Stimulated activated CD8-positive, alpha-beta memory T cell treated with anti-CD3 and anti-CD28 coated beads, Interleukin-4, amount 100 ng/mL, for 1 hour (primary cell): ENCODE measurements at places on chromosomes 6 and 20.

DNA sequence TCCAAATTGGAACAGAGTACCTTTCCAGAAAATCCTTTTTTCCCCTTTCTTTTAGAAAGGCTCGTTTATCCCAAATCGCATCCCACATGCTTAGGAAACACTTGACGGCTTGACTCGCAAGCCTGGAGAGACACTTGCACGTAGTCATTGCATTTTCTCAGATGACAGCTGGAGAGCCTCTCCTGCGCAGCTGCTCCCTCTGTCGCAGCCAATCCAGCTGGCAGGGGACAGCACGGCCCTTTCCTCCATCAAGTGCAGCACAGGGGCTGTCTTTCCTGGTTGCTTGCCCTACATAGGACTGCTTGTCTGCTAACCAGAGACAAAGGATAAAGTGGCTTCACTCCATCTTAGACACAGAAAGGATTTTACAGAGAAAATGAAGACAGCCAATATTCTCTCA lies 77.6 kb upstream of the RGS17 start:
- DNase-seq: no peak

- DNase-seq: no peak
These were observed 42.2 kb upstream of the IFNGR1 start for GRCh38 chr6:137261361-137261760.

DNA sequence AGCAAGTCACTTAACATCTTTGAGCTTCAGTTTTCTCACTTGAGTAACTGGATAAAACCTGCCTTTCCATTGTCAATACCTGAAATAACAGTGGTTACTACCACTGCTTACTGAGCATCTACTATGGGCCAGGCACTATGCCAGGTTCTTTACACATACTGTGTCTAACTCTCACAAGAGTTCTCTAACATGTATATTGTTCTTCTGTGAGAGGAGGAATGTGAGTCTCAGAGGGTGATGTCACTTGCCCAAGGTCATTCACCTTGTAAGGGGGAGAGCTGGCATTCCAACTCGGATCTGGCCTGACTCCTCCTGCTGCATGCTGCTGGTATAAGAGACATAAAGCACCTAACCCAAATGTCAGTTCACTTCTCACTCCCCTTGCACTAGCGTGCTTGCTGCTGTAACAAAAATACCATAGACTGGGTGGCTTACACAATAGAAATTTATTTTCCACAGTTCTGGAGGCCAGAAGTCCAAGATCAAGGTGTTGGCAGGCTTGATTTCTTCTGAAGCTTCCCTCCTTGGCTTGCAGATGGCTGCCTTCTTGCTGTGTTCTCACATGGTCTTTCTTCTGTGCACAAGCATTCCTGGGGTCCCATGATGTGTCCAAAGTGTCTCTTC lies 21.9 kb upstream of the SGK2 start:
- DNase-seq: no peak

DNA sequence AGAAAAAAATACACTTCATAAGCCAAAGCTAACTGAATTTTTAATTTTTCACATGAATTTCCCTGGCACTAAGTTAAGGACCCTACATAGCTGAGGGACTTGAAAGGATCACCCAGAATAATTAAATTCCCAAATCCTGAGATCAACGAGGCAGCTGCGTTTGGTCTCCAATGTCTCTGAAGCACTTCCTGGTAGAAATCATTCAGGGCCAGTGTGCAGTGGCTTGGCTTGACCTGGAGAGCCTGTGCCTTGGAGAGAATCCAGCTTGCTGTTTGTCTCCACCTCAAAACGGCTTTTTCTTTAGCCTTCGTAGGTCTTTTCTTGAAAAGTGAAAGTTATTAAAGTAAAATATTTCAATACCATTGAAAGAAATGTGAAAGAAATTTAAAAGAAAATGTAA lies 92.4 kb downstream of the SMOC2 start:
- no peak for DNase-seq

DNA sequence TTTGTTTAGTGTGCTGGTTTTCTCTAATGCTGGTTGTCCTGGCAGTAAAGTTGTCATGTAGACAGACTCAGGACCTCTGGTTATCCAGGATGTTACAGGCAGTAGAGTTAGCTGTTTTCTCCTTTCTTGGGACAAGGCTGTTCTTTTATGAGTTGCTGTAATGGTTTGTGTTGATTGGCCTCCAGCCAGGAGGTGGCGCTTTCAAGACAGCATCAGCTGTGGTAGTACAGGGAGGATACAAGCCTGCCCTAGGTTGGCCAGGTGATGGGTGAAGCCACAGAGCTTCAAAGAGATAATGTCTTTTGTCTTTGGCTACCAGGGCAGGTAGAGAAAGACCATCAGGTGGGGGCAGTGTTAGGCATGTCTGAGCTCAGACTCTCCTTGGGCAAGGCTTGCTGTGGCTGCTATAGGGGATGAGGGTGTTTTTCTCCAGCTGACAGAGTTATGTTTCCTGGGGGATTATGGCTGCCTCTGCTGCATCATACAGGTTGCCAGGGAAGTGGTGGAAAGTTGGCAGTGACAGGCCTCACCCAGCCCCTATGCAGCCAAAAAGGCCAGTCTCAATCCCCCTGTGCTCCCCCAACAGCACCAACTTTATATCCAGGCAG lies 127.2 kb upstream of the TAB2 start:
- DNase-seq: peak; percentile 11

DNA sequence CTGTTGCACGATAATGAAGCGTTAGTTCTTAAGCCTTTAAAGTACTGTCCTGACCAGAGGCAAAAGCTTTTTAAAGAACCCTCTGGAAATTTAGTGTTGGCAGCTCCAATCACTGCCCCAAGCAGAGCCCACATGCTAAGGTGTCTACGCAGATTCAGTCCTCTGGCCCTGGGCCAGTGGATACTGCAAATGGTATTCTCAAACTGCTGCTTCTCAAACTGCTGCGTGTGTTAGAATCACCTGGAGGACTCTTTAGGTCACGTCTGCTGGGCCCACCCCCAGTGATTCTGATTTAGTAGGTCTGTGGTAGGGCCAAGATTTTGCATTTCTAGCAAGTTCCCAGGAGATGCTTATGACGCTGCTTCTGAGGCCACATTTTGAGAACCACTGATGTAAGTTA lies 96.0 kb upstream of the CCDC28A start:
- no peak for DNase-seq

DNA sequence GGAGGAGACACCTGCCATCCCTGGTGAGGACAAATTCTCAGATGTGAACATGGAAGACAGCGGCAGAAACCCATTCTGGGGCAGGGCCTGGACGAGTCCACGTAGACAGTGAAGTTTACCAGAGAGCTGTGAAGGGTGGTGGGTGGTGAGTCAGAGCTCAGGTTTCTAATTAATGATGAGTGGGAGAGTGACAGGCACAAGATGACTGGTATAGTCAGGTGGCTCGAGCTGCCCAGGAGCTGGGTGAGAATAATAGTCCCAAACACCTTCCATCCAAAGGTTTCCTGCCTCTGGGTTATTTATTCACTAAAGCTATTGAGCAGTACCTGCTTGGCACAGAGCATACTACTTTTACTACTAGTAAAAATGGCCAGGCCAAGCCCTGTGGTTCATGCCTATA lies 6.0 kb downstream of the TLDC2 start:
- DNase-seq: no peak

- no peak for DNase-seq
These were observed 147.5 kb downstream of the BCAS1 start for GRCh38 chr20:53922901-53923314.

DNA sequence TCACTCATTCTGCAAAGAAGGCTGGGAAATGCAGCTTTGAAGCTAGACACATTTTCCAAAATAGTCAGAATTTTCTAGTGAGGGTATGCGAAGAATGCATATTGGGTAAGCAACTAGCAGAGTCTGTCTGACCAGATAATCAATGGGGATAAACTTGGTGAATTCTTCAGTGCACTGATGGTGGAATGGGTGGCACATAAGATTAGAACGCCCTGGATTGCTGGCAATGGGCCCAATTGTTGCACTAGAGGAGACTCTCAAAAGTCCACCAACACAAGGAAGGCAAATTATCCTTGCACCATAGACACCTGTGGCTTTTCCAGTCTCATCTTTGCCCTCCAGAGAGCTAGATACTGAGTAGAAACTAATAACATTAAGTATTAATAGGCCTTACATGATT lies 167.6 kb downstream of the PTPRT start:
- DNase-seq: no peak

DNA sequence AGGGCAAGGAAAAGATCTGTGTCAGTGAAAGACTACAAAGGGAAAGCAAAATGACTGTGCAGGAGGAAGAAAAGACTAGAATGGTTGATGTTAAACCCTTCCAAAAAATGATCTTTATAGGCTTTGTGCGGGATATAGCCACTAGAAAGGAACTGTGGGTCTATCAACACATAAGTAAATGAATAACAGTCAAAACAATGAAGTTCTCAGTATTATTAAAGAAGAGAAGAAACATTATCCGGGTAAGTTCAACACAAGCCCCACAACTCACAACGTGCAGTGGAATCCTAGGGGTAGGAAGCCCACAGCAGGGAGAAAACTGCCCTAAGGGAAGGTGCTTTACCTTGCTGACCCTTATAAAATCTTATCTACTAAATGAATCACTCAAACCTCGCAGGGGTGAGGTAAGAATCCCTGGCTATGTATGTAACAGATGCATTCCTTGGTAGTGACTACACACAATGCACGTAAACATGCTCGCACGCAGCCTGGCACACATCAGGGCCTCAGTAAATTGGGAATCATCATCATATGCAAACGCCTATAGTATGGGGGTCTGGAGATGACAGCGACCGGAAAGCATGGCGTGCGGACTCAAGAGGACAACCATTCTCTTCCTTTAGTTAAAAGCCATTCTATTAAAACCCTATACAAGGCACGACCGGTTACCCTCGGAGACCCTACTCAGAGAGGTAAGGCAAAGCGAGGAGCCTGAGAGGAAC lies 11.3 kb downstream of the TFAP2A start:
- no peak for DNase-seq

DNA sequence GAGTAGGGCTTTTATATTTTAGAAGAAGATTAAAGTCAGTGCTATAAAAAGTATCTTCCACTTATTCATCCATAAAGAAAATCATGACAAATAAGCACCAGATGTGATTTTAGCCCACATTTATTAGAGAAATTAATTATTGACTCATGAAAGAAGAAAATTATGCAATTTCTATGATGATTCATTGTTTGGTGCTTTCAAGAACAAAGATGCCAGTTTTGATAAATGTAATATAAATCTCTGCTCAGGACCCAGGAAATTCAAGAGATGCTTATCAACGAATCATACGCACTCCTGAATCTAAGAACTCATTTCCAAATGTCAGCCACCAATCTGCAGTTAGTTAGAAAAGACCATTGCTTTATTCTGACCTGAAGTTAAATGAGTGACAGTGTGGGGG lies 211.4 kb downstream of the ARHGAP18 start:
- DNase-seq: no peak

DNA sequence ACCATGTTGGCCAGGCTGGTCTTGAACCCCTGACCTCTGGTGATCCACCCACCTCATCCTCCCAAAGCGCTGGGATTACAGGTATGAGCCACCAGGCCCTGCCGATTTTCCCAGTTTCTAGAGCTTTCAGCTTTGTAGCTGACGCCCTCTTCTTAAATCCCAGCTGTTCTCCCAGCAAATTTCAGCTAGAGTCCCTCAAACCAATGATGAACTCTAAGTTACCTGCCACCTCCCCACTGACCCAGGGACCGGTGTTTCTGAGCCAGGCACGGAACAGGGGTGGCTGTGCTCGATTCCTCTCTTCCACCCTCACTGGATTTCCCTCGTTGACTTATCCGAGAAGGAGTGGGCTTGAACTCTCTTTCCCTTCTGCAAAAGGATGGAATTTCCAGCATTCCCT lies 39.1 kb downstream of the SUN5 start:
- no peak for DNase-seq

GRCh38 chr6:170091639-170092579 lies 199.0 kb downstream of the DLL1 start:
- no peak for DNase-seq

- DNase-seq: no peak
These were observed 63.6 kb downstream of the CARMIL1 start for GRCh38 chr6:25342802-25343201.

DNA sequence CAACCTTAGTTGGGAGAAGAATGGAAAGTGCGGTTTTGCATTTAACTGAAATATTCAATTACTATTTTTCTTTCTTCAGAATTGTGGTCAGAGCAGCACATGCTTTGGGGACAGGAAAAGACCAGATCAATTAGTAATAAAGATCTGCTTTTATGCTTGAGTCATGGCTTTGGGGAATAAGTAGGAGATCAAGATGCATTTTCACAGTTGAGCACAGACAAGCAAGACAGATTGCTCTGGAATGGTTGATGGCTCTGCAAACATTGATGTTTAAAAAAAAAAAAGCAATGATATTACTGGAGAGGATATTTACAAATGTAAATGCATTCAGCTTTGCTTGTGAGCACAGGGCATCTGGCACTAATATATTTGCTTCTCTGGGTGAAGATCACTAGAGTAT lies 224.4 kb upstream of the SASH1 start:
- DNase-seq: no peak

GRCh38 chr20:24913076-24913628 lies 35.9 kb upstream of the CST7 start:
- DNase-seq: no peak

GRCh38 chr6:30767158-30767943 lies 23.0 kb upstream of the IER3 start:
- DNase-seq: no peak

DNA sequence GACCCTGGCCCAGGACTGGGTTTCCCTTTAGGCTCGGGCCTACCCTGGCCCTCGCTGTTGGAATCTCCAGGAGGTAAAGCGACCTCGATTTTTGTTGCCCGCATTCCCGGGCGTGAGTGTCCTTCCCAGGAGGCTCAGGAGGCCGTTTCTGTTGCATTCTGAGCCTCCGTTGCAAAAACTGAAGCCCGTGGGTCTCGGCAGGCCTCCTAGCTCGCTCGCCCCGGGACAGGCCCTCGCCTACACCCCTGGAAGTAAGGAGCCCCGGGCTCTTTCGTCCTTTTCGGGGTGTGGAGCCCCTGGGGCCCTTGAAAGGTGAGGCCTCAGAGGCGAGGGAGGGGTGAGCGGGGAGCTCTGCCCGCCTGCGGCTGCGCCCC lies 2.3 kb downstream of the NR2E1 start:
- DNase-seq: no peak

DNA sequence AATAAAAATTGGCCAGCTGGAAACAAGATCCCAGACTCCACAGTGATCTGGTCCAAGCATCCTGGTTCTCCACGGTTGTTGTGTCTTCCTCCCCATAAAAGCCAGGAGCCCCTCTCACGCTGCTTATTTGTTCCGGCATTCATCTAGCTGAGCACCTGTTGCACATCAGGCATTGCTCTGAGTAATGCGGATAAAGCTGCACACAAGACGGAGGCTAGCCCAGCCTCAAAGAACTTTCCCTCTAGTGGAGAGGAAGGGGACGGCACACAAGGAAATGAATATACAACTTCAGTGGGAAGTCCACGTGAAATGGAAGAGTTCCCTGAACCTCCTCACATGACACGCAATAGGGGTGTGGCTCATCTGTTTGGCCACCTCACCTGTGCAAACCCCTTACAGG lies 30.3 kb upstream of the NXT1 start:
- DNase-seq: no peak
